ENCODE measurements at places on chromosomes 7 and 10.

DNA sequence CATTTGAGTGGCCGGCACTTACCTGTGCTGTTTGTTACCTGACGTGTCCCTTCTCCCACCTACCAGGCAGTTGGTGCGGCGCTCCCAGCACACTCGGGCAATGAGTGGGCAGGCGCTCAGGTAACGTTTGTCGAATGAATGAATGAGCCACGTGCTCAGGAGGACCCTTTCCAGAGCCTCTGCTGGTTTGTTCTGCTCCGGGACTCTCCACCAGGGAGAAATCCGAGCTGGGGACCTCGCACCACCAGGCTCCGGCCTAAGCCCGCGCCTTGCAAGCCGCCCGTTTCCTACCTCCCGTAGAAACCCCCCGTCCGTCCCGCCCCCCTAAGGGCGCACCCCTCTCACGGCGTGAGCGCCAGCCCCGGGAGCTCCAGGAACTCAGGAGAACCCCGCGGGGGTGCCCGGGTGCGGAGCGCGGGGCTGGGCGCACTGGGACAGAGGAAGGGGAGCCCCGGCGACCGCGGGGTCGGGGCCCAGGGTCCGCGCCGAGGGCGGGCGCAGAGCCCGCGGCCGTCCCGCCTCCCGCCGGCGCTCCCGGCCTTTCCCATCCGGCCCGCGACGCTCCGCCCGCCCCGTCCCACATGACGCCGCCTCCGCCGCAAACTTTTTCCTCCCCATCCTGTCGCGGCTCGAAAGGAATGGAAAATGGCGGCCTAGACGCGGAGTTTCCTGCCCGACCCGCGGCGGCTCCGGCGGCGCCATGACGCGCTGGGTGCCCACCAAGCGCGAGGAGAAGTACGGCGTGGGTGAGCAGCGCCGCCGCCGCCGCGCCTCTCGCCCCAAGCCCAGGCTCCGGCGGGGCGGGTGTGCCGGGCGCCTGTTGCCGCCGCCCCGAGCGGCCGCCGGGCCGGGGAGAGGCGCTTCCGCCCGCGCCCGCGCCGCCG, at the start of gene DOCK1:
Gene DOCK1, plus strand, starts transcription at position 611 of the 884 bp plus-strand sequence. Its CDS starts 90 bp downstream, at position 701.
- no peak for DNase-seq

DNA sequence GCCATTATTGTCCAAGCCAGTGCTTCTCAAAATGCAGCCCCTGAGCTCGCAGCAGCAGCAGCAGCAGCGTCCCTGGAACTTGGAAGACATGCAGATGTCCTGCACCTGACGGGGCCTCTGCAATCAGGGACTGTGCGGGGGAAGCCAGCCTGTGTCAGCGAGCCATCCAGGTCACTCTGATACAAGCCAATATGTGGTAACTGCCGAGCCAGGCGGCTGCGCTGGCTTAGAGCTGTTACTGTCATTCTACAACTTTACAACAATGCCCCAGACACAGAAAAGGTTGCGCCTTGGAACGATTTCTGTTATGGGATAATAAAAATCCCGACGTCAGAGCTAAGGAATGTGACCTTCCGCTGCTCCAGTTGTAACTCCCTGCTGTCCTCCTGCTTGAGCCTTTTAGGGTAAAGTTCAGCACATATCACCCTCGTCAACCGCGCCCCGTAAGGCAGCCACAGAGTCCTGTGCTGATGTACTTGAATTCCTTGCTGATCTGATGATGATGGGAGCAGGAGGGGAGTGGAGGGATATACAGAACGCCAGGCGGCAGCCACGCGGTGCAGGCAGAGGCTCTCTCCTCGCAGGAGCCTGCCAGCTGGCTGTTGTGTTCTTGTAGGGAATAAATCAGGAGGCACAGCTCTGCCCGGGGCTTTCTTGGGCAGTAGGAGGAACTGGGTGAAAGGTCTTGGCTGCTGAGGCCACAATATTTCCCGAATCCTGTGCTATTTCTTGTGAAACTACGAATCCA, 20.0 kb upstream of the CRYGN start:
- no peak for DNase-seq

DNA sequence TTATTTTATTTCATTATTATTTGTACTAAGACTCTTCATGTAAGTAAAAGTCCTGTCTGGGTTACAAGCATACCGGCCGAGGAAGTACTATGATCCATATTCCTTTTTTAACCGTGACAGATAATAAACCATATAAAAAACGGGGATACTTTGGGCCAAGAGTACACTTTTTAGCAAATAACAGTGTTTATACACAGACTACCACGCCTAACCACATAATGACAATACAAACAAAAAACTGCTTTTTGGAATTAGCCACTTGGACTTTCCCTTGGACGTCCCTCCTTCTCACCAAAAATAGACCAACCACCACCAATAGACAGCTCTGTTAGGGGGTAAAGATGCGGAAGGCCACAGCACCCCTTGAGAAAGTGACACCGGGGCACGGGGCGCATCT, 800 bp downstream of the MINDY3 start:
- DNase-seq = no peak

GRCh38 chr10:35219891-35220890, 93.5 kb downstream of the CREM start:
- DNase-seq = no peak

DNA sequence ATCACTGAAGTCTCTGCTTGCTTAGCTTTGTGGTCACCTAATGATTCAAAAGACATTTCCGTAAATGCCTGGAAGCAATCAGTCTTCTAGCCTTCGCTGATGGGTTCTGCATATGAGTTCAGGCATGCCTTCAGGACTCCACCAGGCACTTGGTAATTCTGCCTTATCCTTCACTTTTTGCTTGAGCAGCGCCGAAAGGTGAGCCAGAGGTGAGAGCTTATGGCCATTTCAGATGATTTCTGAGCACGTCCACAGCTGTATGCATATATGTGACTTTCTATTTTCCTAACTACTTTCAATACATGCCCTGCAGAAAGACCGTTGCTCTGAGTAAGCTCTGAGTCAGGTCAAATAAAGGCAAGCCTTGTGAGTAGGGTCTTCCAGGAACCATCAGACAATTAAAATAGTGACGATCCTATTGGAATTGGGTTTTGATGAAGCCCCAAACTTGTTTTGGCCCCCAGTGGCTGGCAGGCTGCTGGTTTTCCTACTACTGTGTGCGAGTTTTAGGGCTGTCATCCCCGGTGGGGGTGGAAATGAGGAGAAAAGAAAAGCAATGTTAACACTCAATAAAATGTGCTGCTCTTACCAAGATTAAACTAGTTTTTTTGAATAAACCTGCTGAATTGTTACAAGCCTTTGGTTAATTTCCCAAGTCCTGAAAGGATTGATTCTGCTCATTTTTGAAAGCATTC, 154.4 kb upstream of the AKR1E2 start:
- no peak for DNase-seq

DNA sequence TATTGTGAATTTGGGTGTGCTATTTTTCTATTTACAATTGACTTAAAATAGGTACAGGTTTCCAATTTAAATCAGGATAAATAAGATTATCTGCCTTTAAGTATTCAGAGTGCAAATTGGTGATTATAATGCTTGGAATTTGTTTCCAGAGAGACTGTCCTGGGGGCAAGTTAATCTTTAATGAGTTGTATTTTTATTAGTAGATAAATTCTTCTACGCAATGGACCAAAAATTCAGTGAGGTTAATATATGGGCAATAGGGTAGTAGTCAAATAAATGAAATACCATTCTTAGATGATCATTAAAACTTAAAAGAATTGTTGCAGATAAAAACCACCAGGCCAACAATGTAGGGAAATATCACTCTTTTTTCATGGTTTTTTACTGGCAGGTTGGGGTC, 3.4 kb downstream of the BICC1 start:
- DNase-seq = no peak

DNA sequence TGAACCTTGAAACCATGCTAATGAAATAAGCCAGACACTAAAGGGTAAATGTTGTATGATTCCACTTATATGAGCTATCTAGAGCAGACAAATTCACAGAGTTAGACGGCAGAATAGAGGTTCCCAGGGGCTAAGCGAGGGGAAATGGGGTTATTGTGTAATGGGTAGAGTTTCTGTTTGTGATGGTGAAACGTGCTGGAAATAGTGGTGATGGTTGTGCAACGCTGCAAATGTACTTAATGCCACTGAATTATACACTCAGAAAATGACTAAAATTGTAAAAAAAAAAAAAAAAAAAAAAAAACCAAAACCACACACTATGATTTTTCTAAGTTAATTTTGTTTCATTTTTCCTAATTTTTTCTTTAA, 30.0 kb downstream of the SFXN4 start:
- DNase-seq = no peak

DNA sequence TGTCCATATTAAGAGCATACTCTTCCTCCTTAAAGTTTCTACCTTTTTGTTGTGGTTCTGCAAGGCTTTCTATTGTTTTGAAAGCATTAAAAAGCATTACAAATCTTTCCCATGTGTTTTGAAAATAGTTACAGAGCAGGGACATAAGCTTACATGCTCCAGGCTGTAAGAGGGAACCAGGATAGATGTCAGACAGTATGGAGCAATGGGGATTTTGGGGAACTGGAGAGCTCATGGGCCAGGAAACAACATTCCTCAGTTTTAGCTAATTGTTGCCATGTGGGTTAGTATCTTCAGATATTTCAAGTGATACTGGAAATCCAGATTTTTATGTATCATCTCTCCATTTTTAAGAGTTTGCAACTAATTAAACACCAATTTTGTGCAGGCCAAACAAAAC, 3.5 kb downstream of the MDFIC start:
- no peak for DNase-seq

- no peak for DNase-seq
Measured at GRCh38 chr7:30655096-30655970, 26.9 kb downstream of the CRHR2 start.

DNA sequence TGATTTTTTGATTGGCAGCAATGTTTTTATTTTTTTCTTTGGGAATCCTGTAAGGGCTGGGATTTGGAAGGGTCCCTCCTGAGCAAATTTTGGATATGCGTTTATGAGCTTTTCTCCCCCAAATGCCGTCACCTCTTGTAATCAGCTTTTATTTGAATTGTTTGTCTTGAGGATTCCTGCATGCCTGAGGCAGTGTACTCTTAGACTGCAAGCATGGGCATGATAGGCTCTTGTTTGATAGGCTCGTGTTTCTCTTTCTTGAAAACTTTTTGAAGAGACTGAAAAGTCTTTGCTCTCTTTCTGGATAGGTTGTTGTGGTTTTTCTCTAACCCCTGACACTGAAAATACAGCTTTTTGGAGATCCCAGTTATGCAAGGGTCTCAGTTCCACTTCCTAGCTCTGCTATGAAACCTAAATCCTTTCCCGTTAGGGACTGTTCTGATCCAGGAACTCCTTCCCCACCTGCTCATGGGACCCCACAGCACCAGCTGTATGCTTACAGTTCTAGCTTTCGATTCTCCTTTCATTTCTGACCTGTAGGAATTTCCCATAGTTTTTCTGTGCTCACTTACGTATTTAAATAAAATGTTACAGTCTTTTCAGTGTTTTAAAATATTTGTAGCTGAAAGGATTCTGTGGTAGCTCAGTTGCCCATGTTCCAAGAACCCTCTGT, 17.2 kb downstream of the TSPAN13 start:
- no peak for DNase-seq

DNA sequence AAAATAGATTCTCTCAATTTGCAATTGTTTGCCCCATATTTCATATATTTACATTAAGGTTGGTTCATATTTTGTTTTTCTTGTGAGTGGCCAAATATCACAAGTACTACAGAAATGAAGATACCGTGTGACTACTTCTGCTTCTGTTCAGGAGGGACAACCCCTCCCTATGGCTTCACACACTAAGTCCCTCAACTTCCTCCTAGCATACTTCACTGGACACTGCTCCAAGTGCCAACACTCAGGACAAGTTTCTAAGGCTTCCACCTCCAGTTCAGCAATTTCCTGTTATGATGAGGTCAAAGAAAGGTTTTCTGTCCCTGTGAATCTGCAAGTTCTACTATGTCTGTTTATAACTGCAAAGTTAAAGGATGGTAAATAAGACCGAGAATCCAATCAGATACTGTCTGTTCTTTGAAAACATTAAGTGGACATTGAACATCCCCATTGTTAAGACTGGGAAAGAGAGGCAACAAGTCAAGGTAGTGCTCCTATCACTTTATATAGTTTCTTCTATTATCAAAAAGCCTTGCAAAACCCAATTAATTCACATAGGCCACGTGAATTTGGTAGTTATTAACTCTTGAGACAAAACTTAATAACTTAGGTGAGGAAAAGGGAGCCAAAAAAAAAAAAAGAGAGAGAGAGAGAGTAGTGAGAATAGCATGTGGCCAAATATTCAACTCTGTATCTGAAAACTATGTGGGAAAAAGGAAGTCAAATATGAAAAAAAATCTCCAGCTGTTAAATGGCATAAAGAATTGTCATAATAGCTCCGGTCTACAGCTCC, 81.3 kb upstream of the DKK1 start:
- DNase-seq = no peak

- no peak for DNase-seq
Measured at GRCh38 chr7:139776486-139777132, 1.2 kb downstream of the HIPK2 start.

DNA sequence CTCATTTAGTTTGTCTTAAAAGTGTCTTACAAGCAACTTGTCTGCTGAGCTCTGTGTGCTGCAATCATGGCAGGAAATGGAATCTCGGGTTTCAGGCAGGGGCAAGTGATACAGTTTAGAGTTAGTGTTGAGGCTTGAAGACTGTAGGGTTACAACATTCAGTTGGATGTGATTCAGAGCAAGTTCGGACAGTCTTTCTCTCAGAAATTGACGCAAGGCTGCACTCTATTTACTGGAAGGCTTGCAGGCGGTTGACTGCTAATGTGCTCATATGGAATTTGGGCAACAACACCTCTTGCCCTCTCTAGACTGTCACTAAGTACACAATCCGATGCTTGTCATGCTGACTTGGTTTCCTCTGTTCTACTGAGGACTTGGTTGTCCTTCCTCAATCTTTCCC, 161.7 kb upstream of the BMPER start:
- DNase-seq = no peak

DNA sequence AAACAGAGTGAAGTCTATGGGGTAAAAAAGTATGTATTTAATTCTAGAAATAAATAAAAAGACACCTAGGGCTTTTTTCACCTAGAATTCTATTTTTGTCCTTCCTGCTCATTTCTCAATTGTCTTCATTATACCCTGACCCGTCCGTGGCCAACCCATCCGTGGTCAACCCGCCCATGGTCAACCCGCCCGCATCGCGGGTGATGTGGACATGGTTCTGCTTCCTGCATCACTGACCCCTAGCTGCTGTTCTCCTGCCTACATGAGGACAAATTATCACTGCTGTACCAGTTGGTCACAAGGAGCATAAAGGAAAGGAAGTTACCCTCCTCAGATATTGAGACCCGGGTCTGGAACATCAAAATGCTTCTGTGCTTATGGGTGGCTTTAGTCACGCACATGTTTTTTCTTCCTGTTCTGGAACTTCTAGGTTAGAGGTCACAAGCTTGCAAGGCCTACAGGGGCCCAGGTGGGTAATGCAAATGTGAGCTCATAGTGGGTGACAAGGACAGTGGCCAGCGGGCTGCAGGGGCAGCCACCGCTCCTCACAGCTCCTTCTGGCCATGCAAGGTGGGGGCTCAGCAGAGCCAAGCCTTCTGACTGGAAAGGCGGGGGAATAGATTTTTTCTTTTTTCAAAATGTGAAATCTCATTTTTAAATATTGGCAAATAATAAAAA, 15.5 kb downstream of the CAMK2G start:
- no peak for DNase-seq

Measured in stimulated activated CD4-positive, alpha-beta T cell treated with anti-CD3 and anti-CD28 coated beads, Interleukin-15, amount 100 ng/mL, for 1 hour (primary cell).